ENCODE measurements at places on chromosomes 5 and 9.

DNA sequence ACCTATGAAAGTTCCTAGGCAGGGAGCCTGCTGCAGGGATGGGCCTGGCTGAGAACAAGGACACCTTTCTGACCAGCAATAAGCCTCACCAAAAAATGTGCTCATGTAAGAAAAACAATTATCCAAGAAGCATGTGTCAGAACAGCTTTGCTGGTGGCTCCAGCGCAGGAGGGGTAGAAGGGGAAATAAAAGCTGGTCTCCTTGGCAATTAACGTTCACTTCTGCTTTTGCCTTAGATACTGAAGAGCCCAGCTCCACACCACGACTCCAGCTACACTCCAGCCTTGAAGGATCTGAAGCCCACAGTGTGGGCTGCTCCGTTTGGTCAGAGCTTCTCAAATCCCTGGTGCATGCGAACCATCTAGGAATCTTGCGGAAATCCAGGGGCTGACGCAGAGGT lies 107.6 kb upstream of the PHYKPL start:
- no peak for DNase-seq

GRCh38 chr5:1659100-1659981 lies 135.6 kb upstream of the LPCAT1 start:
- DNase-seq: no peak

DNA sequence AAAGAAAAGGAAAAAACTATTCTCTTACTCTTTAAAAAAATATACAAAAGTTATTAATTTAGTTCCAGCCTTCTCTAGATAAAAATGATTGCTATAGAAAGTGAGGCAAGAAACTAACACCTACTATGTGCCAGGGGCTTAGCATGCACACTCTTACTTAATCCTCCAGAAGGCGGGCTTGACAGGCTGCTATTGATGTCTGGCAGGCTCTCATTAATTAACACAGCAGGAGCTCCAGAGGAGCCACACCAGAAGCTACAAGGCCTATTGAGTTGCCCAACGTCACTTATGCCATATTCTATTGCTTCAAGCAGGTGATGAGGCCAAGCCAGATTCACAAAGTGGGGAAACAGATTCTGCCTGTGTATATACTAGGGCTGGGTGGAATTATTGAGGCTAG lies 54.6 kb upstream of the CLINT1 start:
- DNase-seq: no peak

- no peak for DNase-seq
These were observed 7.0 kb upstream of the HK3 start for GRCh38 chr5:176906126-176906525.

GRCh38 chr5:99900302-99900852 lies 634.8 kb upstream of the FAM174A start:
- no peak for DNase-seq

- no peak for DNase-seq
These were observed 196.4 kb downstream of the SEMA6A start for GRCh38 chr5:116378007-116378776.

DNA sequence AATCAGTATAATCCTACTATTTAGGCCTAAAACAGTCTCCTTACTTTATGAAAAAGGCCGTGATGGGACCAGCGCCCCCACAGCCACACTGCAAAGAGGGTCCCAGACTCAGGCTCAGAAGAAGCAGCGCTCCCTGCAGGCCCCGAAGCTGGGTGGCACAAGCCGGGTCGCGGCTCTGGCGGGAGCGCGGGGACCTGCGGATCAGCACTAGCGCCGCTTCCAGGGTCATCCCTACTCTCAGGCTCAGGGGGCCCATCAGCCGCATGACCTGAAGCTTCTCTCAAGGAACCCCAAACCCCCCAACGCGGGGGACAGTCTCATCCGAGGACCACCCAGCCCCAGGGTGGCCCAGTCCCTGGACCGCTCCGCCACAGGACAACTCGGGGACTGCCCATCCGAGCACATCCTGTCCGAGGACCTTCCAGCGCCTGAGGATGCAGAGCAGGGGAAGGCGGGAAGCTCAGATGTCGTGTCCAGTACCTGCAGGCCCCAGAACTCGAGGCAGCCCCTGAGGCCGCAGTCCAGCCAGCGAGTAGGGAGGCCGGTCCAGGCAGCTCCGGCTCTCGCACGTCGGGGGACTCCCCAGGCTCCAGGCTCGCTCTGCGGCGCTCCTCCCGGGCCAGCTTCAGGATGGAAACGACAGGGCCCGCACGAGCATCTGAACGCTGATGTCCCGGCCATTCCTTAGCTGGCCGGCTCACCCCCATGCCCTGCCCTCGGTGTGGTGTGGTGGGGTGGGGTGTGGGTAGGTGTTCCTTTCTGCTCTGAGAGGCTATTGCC lies 32.4 kb upstream of the CDK20 start:
- no peak for DNase-seq

DNA sequence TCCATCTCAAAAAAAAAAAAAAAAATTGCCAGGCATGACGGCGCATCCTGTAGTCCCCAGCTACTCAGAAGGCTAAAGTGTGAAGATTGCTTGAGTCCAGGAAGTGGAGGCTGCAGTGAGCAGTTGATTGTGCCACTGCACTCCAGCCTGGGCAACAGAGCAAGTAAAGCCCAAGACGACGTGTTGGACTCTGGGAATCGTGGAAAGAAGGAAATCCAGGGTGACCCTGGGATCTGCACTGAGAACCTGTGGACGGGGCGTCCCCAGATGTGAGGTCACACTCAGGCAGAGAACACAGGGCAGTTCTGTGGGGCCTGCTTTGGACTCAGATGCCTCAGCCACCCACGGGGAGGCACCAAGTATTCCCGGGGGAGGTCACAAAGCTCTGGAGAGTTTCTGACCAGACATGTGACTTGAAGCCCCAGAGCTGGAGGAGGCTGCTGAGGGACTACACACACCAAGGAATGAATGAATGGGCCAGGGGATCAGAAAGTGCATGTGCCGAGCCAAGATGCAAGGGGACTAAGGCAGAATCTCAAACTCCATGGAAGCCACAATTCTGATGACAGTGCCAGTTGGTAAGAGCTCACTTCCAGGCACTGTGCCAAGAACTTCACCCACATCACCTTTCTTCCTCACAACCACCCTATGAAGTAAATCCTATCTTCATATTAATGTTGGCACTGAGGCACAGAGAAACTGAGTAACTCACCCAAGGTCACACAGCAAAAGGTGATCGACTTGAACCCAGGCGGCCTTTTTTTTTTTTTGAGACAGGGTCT lies 12.9 kb downstream of the DYNC2I2 start:
- no peak for DNase-seq

DNA sequence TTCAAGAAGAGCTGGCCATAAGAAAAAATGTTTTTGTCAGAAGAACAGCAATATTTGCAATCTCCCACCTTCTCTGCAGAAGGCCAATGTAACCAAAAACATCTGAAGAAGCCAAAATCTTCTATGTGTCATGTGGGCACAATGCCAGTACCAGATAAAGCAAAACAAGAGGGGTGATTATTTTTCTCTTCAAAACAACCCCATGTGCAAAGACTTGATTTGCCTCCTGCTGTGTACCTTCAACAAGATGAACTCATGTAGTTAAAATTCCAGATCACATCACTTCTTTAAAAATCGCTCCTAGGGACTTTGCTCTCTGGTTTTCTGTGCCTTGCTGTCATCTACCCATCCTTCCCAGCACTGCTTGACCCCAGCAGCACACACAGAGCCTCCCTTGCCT lies 134.0 kb upstream of the MAP3K1 start:
- no peak for DNase-seq

DNA sequence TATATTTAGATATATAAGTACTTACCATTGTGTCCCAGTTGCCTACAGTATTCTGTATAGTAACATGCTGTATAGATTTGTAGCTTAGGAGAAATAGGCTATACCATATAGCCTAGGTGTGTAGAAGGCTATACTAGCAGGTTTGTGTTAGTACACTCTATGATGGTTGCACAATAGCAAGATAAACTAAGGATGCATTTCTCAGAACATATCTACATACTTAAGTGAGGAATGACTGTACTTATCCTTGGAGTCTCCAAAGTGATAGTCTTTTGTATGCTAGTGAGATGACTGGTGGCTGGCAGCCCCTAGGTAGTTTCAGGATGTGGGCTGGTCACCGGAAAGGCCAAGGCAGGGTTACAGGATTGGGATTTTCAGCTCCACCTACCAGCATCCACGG lies 208.7 kb downstream of the ARHGEF28 start:
- DNase-seq: no peak

DNA sequence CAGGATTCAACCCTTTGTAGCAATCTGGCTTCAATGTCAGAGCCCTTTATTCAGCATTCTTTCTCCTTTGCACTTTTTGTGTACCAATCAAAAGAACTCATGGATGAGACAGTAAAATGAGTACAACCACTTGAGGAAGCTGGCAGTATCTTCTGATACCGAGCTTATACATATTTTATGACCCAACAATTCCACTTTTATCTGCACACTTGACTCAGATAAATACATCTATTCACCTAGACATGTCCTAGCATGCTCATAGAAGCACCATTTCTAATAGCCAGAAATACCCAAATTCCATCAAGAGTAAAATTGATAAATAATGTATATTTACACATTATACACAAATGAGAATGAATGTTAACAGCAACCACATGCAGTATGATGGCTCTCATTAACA lies 111.2 kb upstream of the PTGER4 start:
- DNase-seq: no peak

DNA sequence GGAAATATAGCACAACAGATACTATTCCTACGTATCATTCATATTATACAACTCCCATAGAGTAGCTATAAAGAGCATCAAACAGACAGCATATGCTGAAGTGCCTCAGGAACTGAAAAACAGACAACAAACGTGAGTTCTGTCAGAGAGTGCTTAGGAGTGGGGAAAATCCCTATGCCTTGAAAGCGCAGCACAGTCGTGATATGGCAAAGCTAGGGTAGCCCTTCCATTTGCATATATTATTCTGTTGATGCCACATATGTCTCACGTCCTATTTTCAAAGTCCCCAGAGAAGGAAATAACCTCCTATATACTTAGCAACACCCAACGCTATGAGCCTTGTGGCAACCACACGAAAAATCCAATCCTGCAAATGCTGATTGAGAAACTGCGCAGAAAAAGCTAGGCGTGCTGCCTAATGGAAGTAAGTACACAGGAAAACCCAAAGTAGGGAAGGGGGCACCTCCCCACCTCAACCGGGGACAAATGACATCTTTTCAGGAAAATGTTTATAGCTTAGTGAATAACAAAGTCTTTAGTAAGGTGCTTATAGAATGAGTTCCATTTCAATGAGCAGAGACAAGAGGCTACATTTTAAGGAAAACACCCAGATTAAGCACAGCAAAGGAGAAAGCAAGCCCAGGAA lies 105.1 kb downstream of the MED10 start:
- DNase-seq: no peak

DNA sequence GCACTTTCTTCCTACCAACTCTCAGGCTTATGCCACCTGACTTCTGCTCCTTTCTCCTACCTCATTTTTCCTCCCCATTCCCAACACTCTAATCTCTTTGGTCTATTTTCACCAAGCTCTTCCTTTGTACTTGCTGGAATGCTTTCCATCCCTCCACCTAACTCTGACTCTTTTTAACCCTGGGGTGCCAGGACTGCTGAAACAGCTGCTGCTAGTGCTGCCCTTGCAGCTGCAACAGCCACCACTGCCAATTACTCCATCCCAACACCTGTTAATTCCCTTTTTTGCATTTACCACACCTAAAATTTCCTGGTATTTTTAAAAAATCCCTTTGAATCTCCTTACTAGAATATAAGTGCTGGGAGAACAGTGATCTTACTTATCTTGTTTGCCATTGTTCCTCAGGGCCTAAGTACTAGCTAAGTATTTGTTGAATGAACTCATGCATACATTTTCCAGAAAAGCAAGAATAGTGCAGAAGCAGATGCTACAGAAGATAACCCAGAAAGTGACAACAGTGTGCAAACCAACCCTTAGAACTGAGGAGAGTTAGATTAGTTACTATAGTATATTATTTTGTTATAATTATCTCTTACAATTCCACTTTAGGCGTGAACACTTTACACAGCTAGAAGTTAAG lies 11.5 kb downstream of the NADK2 start:
- no peak for DNase-seq

DNA sequence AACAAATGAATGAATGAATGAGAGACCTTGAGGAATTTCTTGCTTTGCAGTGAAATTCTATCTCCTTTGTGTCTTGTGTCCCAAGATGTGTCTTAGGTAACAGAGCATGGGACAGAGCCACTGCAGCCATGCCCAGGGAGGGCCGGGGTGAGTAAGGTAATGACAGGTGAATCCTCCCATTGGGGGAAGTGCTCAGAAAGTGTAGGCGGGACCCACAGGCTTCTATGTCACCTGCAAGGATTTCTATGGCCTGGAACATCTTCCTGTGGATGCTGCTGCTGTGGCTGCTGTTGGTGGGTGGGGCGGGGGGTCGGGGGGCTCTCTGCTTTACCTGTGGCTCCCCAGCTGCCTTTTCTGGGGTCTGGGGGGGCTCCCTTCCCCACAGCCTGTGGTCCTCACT lies 133.6 kb upstream of the IER5L start:
- DNase-seq: no peak

DNA sequence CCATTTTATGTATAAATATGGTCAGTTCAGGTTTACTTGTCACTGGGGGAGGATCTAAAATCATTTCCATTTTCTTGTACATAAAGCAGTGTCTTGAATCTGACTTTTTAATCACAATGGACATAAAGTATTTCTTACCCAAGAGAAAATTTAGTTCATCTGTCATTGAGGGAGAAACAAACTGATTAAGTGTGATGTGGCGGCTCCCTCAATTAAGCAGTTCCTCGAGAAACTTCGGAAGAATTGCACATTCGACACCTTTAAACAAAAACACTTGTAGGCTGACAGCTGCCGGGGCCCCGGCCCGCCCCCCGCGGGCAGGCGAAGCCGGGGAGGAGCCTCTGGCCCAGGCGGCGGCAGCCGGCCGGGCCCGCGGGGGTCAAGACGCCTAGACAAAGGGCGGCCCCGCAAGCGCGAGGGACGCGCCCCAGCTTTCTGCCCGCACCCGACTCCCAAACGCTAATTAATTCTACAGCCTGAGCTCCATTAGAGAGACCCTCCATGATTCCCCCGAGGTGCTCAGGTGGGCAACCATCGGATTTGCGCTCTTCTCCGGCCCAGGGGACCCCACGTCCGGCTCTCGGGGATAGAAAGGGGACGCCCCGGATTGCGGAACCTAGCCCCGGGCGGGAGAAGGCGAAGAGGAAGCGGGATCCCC lies 750 bp downstream of the TRIM36 start:
- no peak for DNase-seq

- no peak for DNase-seq
These were observed 199.3 kb downstream of the RFK start for GRCh38 chr9:76194896-76195295.

GRCh38 chr5:33261305-33261704 lies 179.5 kb upstream of the TARS1 start:
- DNase-seq: no peak

DNA sequence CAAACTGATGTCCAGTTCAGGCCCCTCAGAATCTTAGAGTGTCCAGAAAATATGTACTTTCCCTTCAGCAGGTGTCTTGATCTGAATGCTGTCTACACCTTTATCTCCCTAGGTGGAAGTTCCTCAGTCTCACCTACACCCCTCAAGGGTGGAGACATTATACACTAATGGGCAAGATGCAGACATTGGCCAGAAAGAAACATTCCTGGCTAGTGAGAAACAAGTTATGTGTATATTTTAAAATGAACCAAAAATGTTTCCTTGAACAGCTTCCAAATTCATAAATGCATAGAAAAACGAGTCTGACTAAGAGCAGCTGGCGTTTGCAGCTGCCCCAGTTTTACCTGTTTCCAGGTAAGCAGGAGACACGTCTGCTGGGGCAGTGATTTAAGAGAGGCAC lies 140.5 kb upstream of the IRX4 start:
- no peak for DNase-seq

- DNase-seq: no peak
These were observed 71.4 kb downstream of the RFK start for GRCh38 chr9:76322810-76323209.
